Esophagus mucosa (tissue), 1 donor: ENCODE measurements at places on chromosomes 12 and 14. TPM values are rescaled to one million over a fixed set of nuclear protein-coding genes. Genes with fewer than 3 reads are reported as not detected.

GRCh38 chr12:57175428-57176138 is 28.2 kb upstream of the LRP1-AS start:
- peak; percentile 90 for ATAC-seq

DNA sequence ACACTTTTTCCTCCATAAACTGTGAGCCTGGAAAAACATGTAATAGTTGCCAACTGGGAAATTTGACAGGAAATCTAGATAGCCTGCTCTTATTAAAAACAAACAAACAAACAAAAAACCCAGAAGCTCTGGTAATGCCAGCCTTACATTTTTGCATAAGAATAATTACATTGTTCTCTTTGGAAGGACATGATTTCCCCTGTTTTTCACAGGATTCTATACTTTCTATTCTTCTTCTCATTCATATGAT is 137.9 kb downstream of the AEBP2 start:
- no peak for ATAC-seq

DNA sequence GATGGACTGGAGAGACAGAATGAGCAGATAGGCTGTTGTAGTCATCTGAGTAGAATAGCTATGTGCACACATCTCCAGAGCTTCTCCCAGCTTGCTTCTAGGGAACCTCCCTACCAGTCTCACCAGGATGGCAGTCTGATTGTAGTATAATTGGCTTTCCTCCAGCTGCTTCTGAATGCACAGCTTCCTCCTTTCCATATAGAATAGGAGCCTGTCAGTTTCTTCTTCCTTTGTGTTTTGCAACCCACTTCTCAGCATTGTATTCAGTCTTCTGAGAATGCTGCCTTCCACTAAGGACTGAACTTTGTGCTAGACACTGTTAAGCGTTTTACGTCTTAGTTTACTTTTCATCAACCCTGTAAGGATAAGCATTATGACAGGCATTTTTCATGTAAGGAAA is 2.2 kb upstream of the CSAD start:
- ATAC-seq, result peak; percentile 7

DNA sequence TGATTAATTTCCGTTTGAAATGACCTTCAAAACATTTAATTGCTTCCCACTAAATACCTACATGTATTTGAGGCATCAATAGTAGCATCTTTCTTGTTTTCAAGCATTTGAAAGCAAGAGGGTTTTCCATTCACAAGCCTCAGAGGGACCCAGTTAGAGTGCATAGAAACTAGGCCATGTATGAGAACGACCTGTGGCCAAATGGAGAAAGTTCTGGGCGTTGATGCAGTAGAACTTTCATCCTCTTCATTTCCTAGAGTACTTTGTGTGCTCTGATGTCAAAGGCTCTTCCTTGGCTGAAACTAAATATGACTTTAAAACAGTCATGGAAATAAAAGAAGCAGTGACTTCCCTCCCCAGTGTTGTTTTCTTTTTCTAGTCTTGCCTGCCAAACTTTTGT is 944 bp upstream of the DHRS7 start:
- ATAC-seq, result no peak

DNA sequence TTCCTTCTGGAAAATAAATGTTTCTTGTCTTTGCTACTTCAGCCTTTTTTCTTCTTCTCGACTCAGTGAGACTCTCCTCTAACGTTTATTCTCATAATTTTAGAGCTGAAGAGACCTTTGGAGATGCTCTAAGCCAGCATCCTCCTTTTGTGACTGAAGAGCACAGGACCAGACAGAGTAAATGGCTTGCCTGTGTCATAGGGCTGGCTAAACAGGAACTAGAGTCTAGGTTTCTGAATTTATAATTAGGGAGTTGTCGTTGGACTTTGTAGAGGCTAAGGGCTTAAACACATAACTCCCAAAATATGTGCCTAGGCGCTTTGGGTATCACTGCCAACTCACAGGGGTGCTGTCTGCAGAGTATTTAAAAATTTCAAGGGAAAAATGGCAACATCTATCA is 98.5 kb downstream of the FGD4 start:
- peak; percentile 67 for ATAC-seq

- ATAC-seq, result peak; percentile 26
These were observed 16.1 kb upstream of the NUDT14 start for GRCh38 chr14:105197211-105197641.

GRCh38 chr12:9947674-9948073 is 15.5 kb upstream of the CLEC2A start:
- ATAC-seq, result no peak

DNA sequence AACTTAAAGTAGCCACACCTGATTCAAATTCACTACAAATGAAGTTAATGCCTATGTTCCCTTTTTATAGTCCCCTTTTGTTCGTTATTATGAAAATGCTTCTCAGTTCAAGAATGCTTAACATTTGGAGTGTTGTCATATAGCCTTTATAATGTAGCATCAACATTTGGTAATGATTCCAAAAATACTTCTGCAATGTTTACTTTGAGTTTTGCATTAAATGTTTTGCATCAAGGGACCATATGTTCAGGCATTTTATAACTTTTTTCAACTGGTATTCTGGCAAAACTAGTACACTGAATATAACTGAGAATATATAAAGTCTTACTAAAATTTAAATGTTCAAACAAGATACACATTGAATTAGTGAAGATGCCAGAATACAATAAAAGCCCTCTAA is 209.6 kb upstream of the SLC16A7 start:
- no peak for ATAC-seq

GRCh38 chr12:94535510-94535921 is 75.8 kb upstream of the CEP83 start:
- no peak for ATAC-seq

GRCh38 chr14:102967506-102967795 is 45.0 kb downstream of the AMN start:
- no peak for ATAC-seq

- no peak for ATAC-seq
These were observed 23.3 kb downstream of the SNRPF start for GRCh38 chr12:95882080-95882479.

- peak; percentile 90 for ATAC-seq
These were observed 10.8 kb downstream of the RBM19 start for GRCh38 chr12:113955109-113955970.

DNA sequence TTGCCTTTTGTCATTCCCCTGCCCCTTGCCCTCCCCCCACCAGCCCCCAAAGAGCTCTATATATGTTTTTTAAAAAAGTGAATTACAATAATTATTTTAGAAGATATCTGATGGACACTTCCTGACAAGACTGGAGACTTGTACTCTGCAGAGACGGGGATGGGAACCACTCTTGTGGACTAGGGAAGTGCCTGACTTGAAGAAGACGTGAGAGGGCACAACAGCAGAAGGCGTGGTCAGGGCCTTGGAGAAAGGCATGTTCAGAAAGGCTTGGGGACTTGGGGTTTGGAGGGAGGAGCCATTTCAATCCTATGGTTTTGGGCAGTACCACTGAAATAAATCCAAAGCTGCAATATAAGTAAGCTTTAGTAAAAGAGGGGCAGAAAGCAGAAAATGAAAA is 154.7 kb downstream of the APAF1 start:
- ATAC-seq, result no peak

GRCh38 chr12:66776974-66777373 is 98.1 kb upstream of the GRIP1 start:
- ATAC-seq, result no peak

DNA sequence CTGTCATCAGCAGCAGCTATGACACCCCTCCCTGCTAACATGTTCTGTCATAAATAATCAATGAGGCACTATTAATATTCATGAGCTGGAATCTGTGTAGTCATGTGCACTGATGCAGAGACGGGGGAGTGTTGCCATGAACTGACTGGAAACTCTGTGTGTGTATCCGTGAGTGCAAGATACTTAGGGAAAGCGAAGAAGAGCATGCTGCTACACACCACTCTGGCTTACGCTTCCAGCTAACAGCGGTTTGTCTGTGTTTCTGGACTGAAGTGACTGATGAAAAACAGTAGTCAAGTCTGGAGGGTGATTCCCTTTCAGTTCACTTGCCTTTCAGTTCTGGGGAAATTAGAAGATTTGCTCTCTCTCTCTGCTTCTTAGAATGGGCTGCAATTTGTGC is 249.4 kb downstream of the PDZRN4 start:
- ATAC-seq, result no peak

DNA sequence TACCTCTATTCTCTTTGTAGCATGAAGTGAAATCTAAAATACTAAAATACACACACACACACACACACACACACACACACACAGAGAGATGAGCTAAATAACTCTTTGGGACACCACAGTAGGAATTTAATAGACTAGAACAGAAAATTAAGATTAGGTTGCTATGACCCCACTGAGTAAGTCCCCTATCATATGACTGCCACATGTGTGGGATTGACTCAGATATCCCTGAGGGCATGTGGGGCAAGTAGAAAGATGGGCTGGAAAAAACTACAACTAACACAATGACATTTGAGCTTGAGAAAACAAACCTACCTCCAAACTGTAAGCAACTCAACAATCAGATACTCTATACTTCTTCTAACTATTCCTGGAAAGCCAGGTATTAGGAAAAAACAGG is 27.0 kb downstream of the SLC25A21 start:
- ATAC-seq, result no peak

DNA sequence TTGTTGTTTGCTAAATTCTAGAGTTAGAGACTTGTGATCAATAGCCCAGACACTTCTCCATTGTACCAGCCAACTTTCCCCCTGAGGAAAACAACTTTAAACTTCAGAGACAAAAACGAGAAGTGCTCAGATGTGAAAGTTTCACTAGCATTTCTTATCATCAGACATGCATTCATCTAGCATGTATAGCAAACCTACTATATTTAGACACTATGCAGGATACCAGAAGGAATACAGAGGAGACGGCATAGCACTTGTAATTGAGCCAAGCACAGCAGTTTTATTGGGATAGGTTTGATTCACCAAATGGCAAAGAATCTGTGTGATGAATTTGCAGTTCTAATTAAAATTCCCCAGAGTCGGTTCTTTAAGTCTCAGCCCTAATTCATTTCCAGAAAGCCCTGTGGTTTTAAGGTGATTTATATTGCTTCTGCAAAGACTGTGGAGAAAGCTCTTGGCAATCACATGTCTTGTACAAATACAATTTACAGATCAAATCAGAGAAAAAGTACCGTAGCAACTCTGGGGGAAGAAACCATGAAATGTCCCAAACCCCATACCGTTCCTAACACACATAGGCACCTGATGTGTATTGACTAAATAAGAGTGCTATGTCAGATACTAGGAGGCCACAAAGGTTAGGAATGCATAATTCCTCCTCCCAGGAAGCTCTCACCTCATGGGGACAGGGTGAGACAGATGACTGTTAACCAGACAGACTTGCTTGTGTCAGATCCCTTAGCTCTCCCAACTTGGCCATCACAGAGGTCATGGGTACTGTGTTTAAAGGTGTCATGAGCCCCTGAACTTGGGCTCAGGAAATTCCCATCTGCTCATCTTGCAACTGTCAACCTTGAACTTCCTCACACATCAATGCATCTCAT is 69.6 kb upstream of the KRAS start:
- no peak for ATAC-seq

DNA sequence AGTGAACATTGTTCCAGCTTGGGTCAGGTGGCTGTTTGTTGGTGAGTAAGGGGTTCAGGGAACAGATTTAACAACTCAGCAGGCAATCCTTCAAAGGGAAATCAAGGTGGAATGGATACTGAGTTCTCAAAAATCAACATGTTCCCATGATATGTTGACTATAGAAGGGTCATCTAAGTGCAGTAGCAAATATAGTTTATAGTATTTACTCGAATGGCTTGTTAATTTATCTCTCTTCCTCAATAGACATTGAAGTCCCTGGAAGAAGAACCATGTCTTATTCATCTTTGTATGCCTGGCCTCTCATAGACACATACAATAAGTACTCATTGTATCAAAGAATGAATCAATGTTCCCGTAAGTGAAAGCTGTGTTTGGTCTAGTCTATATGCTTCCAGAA is 24.5 kb upstream of the DUSP6 start:
- no peak for ATAC-seq

- no peak for ATAC-seq
These were observed 19.3 kb upstream of the M6PR start for GRCh38 chr12:8968761-8969160.

DNA sequence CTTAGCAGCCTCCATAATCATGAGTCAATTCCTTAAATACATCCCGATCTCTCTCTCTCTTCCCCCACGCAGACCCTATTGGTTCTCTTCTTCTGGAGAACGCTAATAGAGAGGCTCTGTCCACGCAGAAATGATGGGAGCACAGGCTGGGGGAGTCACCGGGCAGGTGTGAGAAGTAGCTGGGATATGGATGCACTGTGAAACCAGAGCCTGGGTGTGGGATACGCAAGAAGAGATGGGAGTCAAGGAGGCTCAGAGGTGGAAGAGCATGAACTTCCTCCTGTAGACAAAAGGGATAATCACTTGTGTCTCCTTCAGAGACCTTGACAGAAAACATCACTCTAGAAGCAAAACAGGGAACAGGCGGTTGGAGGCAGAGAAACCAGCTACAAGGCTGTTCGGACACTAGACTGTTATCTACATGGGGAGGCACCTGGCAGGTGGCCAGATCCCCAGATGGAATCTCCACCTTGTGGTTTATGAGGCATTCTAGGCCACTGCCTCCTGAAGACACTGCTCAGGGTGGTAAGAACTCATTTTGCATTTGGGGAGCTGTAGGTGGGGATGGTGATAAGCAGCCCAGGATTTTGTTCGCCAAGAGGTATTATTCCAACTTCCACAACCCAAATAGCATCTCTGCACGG is 7.2 kb upstream of the SELPLG start:
- no peak for ATAC-seq

GRCh38 chr12:38157274-38157932 is 159.2 kb upstream of the ALG10B start:
- ATAC-seq, result no peak

- ATAC-seq, result peak; percentile 53
These were observed 19.5 kb downstream of the DCAF5 start for GRCh38 chr14:69133206-69134125.

GRCh38 chr14:90177539-90178189 is 78.7 kb upstream of the PSMC1 start:
- no peak for ATAC-seq

DNA sequence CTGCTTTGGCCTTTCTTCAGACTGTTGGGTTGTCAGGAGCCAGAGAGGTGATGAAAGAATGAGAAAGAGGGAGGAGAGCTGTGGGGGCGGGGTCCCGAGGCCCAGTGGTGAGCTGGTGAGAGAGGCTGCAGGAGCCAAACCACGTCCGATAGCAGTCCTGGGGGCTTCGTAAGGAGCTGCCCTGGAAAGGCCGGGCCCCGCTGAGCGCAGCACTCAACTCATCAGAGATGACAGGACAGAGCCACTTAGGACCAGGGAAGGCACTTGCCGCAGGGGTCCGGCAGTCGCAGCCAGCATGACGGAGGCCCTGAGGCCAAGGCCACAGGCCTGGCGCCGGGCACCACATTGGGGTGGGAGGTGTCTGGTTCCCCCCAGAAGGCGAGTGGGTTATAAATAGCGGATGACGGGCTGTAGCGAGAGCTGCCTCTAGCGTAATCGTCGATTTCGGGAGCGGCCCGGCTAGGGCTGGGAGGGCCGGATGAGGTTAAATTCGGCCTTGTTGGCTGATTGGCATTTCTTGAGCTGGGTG is 179.0 kb downstream of the TSPAN9 start:
- no peak for ATAC-seq

LUM gene
- total RNA-seq, result 8.4 TPM

PAX9 gene
- total RNA-seq, result 83.6 TPM

ACVRL1 gene
- total RNA-seq, result 4.9 TPM

ADAMTS20 gene
- total RNA-seq, result not detected

TAS2R7 gene
- total RNA-seq, result not detected

FGF6 gene
- not detected for total RNA-seq

GALNT8 gene
- total RNA-seq, result not detected

SLC7A8 gene
- 51.1 TPM for total RNA-seq

PRMT5 gene
- total RNA-seq, result 65.4 TPM
